ENCODE measurements at places on chromosomes 4 and X. TPM values are rescaled to one million over a fixed set of nuclear protein-coding genes. Genes with fewer than 3 reads are reported as not detected.

The GLOD5 gene
- polyA plus RNA-seq, result 0.50 TPM

The USP9X gene
- polyA plus RNA-seq, result 40.4 TPM

The AMOT gene
- polyA plus RNA-seq, result 26.5 TPM

The CXCL3 gene
- polyA plus RNA-seq, result 0.35 TPM

The FGB gene
- not detected for polyA plus RNA-seq

The USP17L12 gene
- not detected for polyA plus RNA-seq

The MGAT4D gene
- polyA plus RNA-seq, result not detected

The RIPPLY1 gene
- 1.4 TPM for polyA plus RNA-seq

The MXRA5 gene
- polyA plus RNA-seq, result 39.3 TPM

The MBTPS2 gene
- polyA plus RNA-seq, result 15.8 TPM

The ARMCX4 gene
- polyA plus RNA-seq, result 46.3 TPM

The TREX2 gene
- 0.56 TPM for polyA plus RNA-seq

The GPC4 gene
- 89.9 TPM for polyA plus RNA-seq

The RBM46 gene
- not detected for polyA plus RNA-seq

The FREM3 gene
- polyA plus RNA-seq, result 0.37 TPM

The C4orf17 gene
- polyA plus RNA-seq, result 0.06 TPM

The TRPC3 gene
- 0.73 TPM for polyA plus RNA-seq

The DMRTC1B gene
- polyA plus RNA-seq, result 1.0 TPM

The PHEX gene
- 4.7 TPM for polyA plus RNA-seq

The LRPAP1 gene
- 87.3 TPM for polyA plus RNA-seq

The ENAM gene
- 2.6 TPM for polyA plus RNA-seq

The MAP7D2 gene
- 0.58 TPM for polyA plus RNA-seq

The TKTL2 gene
- polyA plus RNA-seq, result not detected

The C4orf50 gene
- 0.02 TPM for polyA plus RNA-seq

The ODAPH gene
- not detected for polyA plus RNA-seq

The RNF175 gene
- polyA plus RNA-seq, result 1.8 TPM

Measured in muscle of leg (tissue), 16 donors.